ENCODE measurements at places on chromosomes 16 and 17.

- no peak for DNase-seq
Measured at GRCh38 chr17:45115871-45116270, 16.4 kb downstream of the PLCD3 start.

- no peak for DNase-seq
Measured at GRCh38 chr17:39737206-39737759, 455 bp upstream of the GRB7 start.

DNA sequence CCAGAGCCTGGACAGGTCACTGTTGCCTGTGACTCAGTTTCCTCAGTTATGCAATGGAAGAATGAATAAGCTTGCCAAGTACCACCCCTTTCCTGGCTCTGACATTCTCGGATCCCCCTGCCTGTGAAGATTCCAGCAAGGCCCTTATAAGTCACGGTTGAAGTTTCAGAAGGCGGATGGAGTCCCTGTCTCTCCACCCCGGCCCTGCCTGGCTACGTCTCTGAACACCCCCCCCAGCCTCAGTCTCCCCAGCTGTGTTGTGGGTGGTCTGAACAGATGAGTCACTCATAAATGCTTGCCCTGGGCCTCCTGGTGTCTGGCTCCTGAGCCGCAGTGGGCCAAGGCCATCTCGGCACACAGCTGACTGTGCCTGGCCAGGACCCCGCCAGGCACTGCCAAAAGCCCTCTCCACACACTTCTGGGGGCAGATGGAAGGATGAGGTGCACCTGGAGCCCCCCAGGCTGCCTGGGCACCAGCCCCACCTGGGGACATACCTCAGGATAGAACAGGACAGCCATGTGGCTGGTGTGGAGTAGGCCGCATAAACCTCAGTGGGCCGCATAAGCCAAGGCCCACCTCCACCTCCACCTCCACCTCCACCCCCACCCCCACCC is 15.4 kb downstream of the VASN start:
- DNase-seq: peak; percentile 55

GRCh38 chr17:4607773-4608187 is 23.5 kb downstream of the SMTNL2 start:
- DNase-seq: peak; percentile 70
